Activated effector memory CD4-positive, alpha-beta T cell treated with anti-CD3 and anti-CD28 coated beads, Interleukin-2, amount 50 U/mL, for 16 hours (primary cell): ENCODE measurements at places on chromosomes 1 and 21.

DNA sequence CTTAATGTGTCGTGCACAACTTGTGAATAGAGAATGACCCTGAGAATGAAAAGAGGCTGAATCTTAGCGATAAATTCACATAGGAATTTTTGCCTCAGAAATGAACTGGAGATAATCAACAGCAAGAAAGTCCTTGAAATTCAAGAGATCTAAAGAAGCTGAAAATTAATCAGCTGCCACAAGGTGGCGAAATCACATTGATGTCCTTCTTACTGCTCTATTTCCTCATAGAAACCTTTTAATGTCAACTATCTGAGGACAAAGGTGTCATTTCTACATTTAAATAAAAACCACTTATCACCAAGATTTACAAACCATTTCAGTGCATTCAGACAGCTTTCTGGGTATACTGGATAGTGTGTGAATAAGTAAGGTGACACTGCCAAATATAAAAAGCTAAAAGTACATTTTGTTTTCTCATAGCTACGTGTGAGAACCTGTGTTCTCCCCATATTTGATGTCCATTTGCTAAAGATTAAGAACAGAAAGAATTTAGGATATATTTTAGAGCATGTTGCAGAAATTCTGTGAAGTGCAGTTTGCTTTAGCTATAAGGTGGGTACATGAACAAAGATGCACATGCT lies 485.3 kb upstream of the PTBP2 start:
- DNase-seq = no peak

- DNase-seq = no peak
Observed at GRCh38 chr1:192884241-192884640, 75.4 kb downstream of the RGS2 start.

GRCh38 chr1:183272390-183272848 lies 86.4 kb downstream of the LAMC2 start:
- no peak for DNase-seq

- DNase-seq = peak; percentile 64
Observed at GRCh38 chr1:180230791-180231505, 884 bp downstream of the LHX4 start.

- no peak for DNase-seq
Observed at GRCh38 chr1:215263636-215264035, 181.1 kb downstream of the KCNK2 start.

GRCh38 chr1:239647045-239647444 lies 260.7 kb downstream of the CHRM3 start:
- DNase-seq = no peak

- DNase-seq = no peak
Observed at GRCh38 chr1:17208546-17208945, 3.6 kb downstream of the PADI1 start.

- no peak for DNase-seq
Observed at GRCh38 chr1:34412598-34413370, 236.1 kb downstream of the C1orf94 start.

- no peak for DNase-seq
Observed at GRCh38 chr1:234837713-234838112, 227.7 kb upstream of the IRF2BP2 start.

DNA sequence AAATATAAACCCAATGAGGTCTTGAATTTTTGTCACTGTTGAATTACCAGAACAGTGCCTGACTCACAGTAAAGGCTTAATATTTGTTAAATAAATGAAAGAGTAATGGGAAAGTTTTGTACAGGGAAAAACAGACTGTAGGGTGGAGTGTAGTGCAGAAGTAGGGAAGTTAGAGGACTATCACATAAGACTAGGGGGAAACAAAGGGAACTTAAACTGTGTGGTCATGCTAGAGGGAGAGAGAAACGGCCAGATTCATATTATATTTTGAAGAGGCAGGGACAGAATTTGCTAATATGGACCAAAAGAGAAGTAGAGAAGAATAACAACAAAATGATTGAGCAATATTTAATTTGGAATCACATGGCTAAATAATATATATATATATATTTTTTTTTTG lies 14.8 kb downstream of the CTSK start:
- no peak for DNase-seq
